ENCODE measurements at places on chromosomes 5 and 9.

GRCh38 chr9:727767-728166, 113.7 kb upstream of the DMRT1 start:
- no peak for DNase-seq

DNA sequence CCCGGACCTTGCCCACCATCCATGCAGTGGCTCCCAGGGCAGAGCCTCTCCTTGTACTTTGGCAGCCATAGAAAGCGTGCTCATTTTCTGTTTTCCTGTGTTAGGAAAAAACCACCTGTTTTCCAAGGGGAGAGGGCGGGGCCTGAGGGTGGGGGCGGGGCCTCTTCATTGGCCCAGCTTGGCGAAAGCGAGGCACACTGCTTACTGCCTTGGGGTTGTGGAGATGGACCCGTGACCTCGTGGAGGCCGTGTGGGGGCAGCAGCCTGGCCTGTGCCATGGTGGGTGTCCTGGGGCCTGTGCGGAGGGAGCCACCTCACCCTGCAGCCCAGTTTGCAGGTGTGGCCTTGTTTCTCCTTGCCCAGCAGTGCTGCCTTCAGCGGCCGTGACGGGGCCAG, 4.4 kb upstream of the TOR4A start:
- DNase-seq, result no peak

GRCh38 chr5:28344836-28345433, 1306.5 kb upstream of the CDH9 start:
- DNase-seq, result no peak

- no peak for DNase-seq
These were observed 25.2 kb downstream of the UGT3A2 start for GRCh38 chr5:36041537-36041845.

GRCh38 chr5:115749016-115749415, 67.4 kb downstream of the CDO1 start:
- no peak for DNase-seq

Data from AG04449 (cell line).